Stimulated activated CD4-positive, alpha-beta T cell treated with anti-CD3 and anti-CD28 coated beads, Interleukin-12 subunit alpha, Interleukin-12 subunit beta, amount 100 ng/mL, for 4 hours (primary cell): ENCODE measurements at places on chromosomes 12 and 14.

- DNase-seq: no peak
These were observed 30.3 kb downstream of the HIP1R start for GRCh38 chr12:122865268-122866231.

DNA sequence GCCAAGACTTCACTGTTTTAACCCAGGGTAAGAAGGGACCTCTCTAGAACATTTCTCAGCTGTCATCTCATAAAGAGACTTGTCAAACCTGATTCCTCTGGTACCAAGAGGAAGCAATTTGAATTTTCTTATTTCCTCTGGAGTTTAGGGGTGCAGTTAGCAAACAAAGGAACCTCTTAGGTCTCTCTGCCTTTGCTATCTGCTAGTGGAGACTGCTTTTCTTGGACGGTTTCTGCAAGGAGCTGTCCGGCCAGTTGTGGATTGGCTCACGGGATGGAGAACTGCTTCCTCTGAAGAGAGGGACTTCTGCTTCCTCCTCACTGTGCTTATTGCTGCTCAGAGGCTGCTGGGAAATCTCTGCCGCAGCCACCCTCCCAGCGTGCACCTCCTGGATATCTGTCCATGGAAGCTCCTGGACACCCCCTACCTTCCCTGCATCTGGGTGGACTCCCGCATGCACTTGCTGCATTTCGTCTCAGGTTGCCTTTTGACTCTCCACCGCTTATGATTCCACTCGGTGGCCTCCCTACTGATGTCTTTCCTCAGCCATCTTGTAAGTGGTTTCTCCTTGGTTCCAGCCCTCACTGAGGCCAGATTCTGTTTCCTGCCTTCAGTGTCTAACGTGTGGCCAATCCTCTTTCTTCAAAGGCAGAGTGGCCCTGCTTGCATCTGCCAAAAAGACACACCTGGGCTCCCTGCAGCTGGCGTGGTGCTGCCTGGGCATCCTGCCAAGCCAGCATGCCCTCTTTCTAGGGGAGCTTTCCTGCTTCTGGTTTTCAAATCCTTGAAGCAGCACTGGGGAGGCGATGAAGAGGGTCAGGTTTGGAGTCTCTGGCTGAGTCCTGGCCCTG, 187.3 kb downstream of the CHST11 start:
- DNase-seq: no peak

DNA sequence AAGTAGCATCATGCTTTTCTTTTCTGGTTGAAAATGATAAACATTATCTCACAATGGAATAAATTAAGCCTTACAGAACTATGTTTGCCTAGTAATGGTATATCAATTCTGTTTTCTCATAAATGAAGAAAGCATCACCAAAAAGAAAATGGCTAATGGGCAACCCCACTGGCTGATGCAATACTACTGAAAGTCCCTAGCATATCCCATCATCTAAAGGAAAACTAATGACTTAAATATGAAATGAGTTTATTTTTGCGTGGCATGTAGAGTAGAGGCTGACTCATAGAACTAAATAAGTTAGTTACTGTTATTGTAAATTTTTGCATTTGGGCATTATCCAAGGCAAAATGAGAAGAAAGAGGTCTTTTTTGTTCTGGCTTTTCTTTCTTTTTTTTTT, 1156.3 kb upstream of the SEL1L start:
- DNase-seq: no peak

GRCh38 chr12:118543651-118544050, 167.3 kb downstream of the SUDS3 start:
- no peak for DNase-seq
